ENCODE measurements at places on chromosomes 1 and 21. TPM values are rescaled to one million over a fixed set of nuclear protein-coding genes. Genes with fewer than 3 reads are reported as not detected.

DNA sequence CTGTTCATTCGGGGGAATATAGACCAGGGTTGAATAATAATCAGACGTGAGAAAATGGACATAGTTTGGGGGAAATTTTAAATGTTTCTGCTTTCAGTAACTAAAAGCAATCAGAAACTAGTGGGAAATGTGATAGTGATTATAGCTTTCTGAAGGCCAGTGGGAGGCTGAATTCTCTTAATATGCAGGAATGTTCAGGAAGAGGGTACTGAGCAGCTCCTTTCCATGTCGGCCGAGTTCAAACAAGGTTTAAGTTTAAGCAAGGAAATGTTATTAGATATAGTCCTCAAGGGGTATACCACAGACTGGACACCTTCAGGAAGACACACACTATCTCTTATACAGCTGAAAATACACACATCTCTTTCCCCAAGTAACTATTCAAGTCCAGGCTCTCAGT is 105.5 kb downstream of the HHAT start:
- DNase-seq: no peak

- DNase-seq: no peak
These were observed 62.3 kb downstream of the NID1 start for GRCh38 chr1:236002572-236002971.

- no peak for DNase-seq
These were observed 1133.1 kb downstream of the PLA2G4A start for GRCh38 chr1:187961895-187962294.

GRCh38 chr1:30232288-30232899 is 491.0 kb downstream of the MATN1 start:
- no peak for DNase-seq

DNA sequence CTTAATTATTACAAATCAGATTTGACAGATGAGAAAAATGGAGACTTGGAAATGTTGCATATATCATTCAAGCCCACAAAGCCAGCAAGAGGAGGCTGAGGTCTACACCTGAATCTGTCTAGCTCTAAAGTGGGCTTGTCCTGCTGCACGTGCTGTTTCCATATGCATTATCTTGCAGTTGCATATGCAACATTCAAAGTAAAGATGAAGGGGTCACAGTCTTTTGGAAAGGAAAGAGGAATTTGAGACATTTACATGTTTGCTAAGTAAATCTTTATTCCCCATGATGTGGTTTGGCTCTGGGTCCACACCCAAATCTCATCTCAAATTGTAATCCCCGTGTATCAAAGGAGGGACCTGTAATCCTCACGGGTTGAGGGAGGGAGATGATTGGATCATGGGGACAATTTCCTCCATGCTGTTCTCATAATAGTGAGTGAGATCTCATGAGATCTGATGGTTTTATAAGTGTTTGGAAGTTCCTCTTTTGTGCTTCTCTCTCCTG is 98.3 kb downstream of the BACH1 start:
- no peak for DNase-seq

GRCh38 chr1:119266858-119267257 is 101.7 kb upstream of the HAO2 start:
- DNase-seq: no peak

DNA sequence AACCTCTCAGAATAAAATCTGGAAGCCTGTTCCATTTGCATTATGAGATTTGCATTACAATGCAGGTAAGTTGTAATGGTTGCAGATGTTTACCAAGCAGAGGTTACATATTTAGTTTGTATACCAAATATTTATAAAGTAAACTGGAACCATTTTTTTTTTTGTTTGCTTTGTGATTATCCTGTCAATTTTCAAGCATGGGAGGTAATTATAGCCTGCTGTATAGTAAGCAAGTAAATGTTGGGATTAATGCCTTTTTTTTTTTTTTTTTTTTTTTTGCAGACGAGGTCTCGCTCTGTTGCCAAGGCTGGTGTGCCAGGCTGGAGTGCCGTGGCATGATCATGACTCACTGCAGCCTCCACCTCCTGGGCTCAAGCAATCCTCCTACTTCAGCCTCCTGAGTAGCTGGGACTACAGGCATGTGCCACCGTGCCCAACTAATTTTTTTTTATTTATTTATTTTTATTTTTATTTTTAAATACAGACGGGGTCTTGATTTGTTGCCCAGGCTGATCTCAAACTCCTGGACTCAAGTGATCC is 21.0 kb downstream of the NFYC start:
- no peak for DNase-seq

DNA sequence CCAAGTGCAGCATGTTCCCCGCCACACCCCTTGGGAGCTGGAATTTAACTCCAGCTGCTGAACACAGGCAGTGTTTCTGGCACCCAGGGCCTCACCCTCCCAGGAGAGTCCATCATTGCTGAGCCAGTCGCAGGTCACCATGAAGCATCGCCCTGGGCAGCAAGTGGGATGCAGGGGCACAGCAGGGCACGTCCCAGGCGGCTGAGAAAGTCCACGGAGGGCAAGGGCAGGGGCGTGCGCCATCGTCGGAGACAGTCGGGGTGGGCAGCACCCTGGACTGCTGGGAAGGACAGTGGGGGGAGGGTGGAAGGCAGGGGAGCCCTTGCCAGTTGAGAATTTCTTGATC is 69.2 kb upstream of the PDE9A start:
- no peak for DNase-seq

DNA sequence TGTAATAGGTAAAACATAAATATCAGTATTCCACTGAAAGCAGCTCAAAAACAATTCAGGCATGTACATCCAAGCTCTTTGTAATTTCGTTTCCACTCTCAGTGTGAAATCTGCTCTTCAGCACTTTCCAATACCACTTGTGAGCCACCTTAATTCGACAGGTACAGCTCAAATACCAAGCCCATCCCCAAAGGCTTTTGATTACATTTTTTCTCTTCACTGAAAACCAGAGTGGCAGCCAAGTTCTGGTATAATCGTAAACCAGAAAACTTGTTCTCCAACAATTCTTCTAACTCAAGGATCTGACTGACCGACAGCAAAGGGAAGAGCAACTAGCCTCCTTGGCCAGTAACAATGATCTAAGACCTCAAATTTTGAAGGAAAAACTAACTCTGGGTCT is 36.8 kb downstream of the FBXO42 start:
- no peak for DNase-seq

GRCh38 chr21:40936771-40937261 is 89.9 kb upstream of the DSCAM start:
- no peak for DNase-seq

PCAT6 gene
- 3.8 TPM for polyA plus RNA-seq

DNA sequence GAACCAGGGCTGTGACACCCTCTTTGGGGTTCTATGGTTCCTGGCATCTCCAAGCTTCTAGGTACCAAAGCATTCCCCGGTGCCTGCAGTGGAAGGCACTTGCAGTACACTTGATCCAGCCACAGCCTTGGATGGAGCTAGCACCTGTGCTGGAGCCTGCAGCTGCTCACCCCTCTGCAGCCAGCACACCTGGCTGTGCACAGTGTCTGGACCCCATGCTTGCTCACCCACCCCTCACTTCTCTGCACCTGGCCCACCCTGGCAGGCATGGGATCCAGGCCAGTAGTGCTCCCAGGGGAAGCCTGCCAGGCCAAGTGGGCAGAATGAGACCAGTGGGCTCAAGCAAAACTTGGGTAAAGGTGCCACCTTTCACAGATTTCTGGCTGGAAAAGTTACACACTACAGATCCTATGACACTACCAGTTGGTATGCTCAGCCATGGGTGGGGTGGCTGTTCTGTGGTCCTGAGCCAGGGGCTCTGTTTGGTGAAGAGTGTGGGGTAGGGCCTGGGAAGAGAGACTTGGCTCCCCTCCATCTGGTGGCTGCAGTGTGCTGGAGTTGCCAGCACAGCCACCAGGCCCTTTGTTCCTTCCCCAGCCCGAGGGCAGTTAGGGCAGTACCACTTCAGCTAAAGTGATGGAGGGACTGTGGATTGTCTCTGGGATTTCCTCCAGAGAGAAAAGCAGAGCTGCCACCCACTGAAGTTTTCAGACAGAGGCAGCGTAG is 157.8 kb upstream of the LRRC7 start:
- no peak for DNase-seq

KRTAP19-1 gene
- not detected for polyA plus RNA-seq

GRCh38 chr21:29235714-29236197 is 63.0 kb upstream of the BACH1 start:
- no peak for DNase-seq

DNA sequence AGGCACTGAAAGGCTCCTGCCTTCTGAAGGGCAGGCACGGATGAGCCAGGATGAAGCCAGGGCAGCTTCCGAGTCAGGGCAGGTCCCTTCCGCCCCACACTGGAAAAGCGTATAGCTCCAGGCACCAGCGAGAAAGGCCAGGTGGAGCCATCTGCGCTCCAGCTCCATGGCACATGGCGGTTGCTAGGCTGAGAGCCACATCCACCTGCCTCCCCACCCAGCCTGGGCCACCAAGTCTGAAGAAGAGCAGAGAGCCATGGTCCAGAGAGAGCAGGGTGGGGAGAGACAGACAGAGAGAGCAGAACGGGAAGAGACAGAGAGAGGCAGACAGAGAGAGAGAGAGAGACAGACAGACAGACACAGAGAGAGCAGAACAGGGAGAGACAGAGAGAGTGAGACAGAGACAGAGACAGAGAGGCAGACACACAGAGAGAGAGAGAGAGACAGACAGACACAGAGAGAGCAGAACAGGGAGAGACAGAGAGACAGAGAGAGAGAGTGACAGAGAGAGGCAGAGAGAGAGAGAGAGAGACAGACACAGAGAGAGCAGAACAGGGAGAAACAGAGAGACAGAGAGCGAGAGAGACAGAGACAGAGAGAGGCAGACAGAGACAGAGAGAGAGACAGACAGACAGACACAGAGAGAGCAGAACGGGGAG is 5.2 kb downstream of the FNDC10 start:
- no peak for DNase-seq

- DNase-seq: no peak
These were observed 285.0 kb upstream of the NR5A2 start for GRCh38 chr1:199742547-199742946.

DNA sequence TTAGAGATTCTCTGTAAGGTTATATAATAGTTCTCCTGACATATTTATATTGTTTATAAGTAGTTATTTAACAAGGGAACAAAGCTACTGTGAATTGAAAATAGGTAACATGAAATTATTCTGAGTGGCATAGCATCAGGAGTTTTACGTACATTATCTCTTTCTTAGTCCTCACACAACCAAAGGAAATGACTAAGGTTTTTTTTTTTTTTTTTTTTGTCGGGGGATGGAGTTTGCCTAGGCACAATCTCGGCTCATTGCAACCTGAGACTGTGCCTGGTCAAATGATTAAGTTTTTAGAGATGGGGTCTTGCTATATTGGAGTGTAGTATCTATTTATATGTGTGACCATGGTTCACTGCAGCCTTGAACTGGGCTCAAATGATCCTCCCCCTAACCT is 24.9 kb downstream of the TMED5 start:
- DNase-seq: no peak

NUAK2 gene
- 14.9 TPM for polyA plus RNA-seq

- DNase-seq: no peak
These were observed 63.8 kb downstream of the ARHGEF16 start for GRCh38 chr1:3518256-3518655.

SYT6 gene
- 1.4 TPM for polyA plus RNA-seq

- DNase-seq: no peak
These were observed 352.9 kb downstream of the LTN1 start for GRCh38 chr21:28639737-28640136.
